ENCODE measurements at places on chromosomes 13 and 19. TPM values are rescaled to one million over a fixed set of nuclear protein-coding genes. Genes with fewer than 3 reads are reported as not detected.

GRCh38 chr13:99053636-99054233, 75.9 kb upstream of the DOCK9 start:
- H3K27ac ChIP-seq, result no peak overlapping the region
- peaks cover 63% of the 10 kb centered on the region for H3K4me1 ChIP-seq
- no peak overlapping the region for H3K4me3 ChIP-seq
- H3K27me3 ChIP-seq, result no peaks in the 10 kb centered on the region

Gene POP4
- 53.3 TPM for total RNA-seq

Gene LILRA6
- 7.9 TPM for total RNA-seq

- no peak for DNase-seq
- peak overlapping the region; percentile 15 for H3K27ac ChIP-seq
- H3K4me3 ChIP-seq, result no peak overlapping the region
Observed at GRCh38 chr19:48780631-48781391, 25.5 kb downstream of the FGF21 start.

Gene IZUMO2
- not detected for total RNA-seq

DNA sequence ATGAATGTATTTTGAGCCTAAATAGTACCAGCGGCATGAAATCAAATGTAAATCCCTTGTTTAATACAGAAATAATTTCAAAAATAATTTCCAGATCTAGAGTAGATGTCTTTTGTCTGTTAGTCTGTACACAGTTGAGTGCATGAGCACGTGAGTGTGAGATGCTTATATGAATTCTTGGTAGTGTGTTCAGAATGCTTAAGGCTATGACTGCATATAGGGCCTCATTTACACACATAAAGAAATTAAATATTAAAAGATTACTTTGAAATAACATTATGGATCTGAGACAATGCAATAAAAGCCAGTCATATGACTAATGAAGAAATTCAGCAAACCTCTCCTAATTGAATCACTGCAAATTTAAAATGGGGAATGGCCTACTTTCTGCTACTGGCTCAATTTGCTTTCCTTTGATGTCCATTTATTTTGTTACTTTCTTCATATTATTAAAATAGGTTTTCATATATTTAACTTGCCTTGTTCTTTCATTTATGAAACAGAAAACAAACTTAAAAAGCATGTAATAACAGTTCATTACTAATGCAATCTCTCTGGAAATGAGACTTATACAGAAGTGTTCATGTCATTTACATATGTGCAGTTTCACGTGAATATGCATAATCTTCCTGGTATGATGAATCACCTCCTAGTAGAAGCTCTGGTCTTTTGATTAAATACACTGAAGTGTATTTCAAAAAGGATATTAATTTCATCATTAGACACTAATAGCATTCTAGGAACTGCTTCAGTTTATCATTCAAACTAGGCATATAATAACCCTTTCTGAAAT, 4.5 kb downstream of the AMER2 start:
- H3K27ac ChIP-seq, result no peak overlapping the region
- DNase-seq, result no peak

- H3K36me3 ChIP-seq, result no peaks in the 10 kb centered on the region
- DNase-seq, result no peak
- H3K27ac ChIP-seq, result no peak overlapping the region
Observed at GRCh38 chr19:40165362-40165937, 25.8 kb upstream of the MAP3K10 start.
